ENCODE measurements at places on chromosomes 4 and X.

DNA sequence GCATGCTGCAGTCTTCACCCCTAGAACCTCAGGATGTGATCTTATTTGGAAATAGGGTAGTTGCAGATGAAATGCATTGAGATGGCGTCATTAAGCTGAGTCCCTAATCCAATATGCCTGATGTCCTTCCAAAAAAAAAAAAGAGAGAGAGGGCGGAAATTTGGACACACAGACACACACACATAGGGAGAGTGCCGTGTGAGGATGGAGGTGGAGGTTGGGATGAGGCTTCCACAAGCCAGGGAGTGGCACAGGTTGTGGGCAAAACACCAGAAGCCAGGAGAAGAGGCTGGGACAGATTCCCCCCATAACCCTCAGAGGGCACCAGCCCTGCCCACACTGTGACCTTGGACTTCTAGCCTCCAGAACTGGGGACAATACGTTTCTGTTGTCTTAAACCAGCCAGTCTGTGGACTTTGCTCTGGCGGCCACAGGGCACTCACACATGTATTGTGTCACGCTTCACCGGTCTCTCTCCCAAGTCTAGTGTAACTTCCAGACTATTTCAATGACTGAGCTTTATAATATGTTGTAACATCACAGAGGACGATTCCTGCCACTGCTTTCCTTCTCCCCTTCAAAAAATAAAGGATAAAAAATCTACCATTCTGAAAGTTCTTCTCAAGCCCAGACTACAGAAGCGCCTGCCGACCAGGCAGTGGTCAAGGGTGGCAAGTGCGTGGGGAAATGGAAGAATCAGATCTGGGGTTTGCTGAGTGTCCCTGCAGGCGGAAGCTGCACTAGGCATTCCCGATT is 35.8 kb upstream of the MAN2B2 start:
- DNase-seq = no peak

DNA sequence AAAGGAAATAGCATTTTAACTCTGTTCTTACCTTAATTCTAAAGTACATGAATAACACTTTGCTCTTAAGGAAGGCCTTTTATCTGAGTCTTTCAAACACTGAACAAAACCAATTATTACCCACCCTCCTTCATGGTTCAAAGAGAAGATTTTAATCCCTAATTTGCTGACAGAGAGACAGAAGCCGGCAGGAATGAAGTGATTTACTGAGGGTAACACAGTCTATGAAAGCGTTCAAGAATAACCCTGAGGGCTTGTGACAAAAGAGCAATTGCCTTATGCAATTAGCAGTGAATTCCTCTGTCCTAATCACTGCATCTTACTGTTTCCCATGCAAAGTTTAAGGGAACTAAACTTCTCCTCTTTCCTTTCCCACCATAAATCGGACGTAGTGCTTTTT is 144.1 kb downstream of the PACRGL start:
- DNase-seq = no peak

DNA sequence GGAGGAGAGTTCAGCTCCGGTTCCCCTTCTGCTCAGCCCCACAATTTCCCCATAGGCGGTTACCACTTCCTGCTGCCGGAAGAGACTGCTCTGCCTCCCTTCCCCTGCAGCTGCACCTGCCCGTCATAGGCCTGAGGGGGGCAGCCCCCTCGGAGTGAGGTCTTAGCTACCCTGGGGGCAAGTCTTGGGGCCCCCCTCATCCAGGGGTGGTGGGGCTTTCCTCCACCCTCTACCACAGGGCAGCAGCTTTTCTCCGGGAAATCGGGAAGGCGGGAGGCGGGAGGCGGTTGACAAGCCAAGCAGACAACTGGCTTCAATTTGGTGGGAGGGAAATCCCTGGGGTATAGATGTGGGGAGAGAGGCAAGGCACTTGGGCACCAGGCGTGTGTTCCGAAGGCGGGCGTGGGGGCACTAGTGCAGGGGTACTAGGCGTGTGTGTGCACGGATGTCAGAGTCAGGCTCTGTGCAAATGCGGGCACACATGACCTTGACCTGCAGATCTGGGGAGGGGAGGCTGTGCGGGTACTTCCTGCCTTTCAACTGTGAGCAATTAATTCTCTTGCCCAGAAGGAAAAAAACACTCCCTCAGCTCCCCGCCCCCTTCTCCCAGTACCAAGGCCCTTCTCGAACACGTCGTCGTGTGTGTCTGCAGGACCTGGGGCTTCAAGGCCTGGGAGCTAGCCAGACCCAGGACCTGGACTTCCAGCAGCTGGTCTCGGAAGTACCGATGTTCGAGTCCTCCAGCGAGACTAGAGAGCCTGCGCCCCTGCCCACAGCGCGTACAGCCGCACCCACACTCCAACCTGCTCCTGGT is 1.0 kb upstream of the ARHGAP4 start:
- DNase-seq = no peak

DNA sequence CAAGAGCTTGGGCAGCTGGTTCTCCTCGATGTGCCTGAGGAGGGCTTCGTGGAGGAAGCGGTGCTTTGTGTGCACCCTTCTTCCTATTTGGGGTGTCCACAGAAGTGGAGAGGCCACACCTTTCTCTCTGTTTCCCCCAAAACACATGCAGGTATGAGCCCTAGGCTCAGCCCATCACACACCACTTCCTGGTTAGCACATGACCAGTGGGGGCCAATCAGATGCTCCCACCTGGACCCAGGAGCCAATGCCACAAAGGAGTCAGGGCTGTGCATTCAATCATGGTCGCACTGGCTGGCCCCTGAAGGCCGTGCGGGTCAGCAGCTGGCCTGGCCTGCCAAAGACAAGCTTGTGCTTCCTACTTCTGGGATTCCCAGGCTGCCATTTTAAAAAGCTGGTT is 51.4 kb downstream of the PPP2R2C start:
- no peak for DNase-seq

DNA sequence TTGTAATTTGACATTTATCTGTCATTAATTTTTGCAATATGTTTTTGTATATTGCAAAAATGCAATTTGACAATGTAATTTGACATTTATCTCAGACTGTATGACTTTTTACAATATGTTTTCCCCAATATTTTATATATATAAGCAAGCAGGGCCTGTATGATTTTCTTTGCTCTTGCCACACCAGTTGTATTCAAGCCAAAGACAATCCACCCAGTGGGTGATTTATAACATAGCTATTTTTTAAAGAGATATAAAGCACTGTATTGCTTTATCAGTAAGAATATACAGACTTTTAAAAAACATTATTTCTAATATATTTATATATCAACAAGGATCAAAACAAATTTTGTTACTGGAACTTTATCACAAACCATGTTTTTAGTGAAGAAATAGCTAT is 47.3 kb downstream of the SLIT2 start:
- DNase-seq = no peak

DNA sequence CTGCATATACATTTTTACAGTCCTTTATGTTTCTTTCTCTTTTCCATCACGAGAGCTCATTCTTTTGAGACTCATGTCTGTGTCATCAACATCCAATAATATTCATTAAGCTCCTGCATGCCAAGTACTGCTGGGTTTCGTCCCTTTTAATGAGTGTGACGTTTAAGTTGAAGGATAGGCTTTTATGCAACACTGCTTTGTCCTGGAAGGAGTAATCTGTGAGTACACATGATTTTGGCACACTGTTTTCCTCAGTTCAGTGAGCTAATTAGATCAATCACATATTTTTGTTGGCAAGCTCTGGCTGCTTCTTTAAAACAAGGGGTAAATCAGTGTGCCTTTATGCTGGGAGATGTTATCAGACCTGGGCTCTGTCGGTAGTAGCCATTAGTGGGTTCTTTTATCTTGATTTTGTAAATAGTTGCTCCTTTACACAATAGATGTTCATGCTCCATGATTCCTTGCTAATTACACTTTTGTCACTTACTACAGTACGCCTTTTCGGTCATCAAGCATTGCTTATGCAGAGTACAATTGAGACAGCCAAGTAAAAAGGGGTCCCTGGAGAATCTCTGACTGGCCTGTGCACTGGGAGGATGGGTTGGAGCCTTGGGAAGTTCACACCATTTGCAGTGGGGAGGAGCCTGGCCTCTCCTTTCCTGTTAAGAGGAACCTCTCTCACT is 132.6 kb downstream of the FHIP1A start:
- DNase-seq = peak; percentile 97

DNA sequence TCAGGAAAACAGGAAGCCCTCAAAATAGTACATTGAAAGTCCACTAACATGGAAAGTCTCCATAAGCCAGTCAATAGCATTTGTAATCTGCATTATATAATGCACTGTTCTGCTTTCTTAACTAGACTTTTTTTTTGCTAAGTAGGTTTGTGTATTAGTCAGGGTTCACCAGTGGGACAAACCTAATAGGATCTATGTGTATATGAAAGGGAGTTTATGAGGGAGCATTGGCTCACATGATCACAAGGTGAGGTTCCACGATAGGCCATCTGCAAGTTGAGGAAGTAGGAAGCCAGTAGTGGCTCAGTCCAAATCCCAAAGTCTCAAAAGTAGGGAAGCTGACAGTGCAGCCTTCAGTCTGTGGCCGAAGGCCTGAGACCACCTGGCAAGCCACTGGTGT is 116.0 kb downstream of the MXRA5 start:
- no peak for DNase-seq

DNA sequence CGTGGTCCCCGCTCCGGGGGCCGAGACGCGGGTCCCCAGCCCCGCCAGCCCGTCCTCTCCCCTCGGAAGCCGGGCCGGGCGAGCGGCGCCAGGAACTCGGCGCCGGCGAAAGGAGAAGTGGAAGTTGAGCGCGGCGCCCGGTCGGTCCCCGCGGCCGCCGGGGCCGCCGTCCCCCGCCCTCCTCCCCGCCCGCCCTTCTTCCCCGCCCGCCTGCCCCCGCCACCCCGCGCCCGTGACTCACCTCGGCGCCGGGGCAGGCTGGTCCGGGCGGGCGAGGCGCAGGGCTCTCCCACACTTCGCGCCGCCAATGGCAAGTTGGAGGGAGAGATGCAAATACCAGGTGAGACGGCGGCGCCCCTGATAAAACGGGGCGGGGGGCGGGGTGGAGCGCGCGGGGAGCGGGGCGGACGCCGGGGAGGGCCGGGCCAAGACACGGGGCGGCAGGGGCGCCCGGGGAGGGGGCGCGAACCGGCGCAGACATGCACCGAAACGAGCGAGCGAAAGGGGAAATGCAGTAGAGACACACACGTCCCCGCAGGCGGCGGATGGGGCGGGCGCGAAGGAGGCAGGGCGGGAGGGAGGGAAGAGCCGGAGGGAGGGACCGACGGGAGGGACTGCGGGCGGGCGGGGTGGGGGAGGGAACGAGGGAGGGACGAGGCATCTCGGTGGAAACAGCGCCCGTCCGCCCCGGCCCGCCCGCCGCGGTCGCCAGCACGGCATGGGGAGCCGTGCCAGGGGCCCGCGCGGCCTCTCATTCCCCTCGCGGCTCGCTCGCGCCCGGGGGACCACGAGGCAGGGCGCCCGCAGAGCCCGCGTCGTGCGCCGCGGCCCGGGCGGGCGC is at the start of gene ELF4:
Gene ELF4 (minus strand): TSS at position 119 of the 841 bp plus-strand sequence. CDS start 29,167 bp downstream, outside the sequence.
- DNase-seq = no peak

DNA sequence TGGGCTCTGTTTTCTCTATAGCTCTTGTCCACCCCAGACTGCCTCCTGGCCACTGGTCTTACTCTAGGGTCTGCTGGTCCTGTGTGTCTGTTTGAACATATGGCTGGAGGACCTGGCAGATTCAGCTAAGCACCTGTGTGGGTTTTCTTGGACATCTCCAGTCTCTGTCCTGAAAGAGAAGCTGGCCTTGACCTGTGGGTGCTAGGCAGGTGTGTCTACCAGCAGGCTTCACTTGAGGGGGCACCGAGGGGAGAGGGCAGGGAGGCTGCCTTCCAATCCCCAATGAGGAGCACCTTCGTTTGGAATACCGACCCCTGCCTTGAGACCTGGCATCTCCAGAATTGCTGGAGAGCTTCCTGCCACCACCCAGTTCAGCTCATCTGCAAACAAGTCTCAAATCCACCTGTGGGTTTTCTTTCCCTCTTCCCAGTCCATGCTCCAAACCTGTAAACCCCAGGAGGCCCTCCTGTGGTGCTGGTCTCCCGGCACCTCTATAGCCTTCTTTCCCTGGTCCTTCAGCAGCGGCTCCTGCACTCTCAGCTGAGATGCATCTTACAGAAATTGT is 45.2 kb downstream of the HTRA3 start:
- DNase-seq = no peak

- no peak for DNase-seq
Measured at GRCh38 chrX:21383546-21383945, 9.3 kb downstream of the CNKSR2 start.

GRCh38 chrX:106391284-106391911 is 220.4 kb upstream of the RADX start:
- DNase-seq = no peak

DNA sequence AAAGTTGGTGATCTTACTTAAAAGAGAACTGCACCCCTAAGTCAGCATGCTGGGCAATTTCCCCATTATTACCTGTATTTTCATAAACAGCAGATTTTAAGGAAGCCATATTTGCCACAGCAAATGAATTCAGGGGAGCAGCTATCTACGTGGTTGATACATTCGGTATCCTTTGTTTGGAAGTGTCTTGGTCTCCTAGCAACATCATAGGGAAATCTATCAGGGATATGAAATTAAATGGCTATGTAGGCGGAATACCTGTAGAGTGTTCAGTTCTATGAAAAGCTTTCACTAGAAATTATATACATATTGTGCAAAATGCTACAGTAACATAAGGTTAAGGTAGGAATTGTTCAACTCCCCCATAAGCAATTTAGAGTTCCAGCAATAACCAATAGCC is 157.2 kb upstream of the EMCN start:
- no peak for DNase-seq

DNA sequence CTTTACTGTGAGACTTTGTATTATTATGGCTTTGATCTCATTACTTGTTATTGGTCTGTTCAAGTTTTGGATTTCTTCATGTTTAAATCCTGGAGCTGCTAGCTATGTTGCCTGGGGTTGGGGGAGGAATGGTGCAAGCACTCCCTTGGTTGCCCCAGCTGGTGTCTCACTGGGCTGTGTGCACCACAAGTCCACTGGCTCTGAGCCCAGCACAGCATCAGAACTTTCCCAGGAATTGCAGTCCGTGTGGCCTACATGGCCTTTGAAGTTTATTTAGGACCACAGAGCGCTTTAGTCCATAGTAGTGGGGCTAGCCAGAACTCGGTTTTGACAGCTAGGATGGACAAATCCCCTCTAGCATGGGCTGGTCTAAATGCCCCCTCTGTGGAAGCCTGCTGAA is 278.8 kb upstream of the RPS6KA3 start:
- no peak for DNase-seq

DNA sequence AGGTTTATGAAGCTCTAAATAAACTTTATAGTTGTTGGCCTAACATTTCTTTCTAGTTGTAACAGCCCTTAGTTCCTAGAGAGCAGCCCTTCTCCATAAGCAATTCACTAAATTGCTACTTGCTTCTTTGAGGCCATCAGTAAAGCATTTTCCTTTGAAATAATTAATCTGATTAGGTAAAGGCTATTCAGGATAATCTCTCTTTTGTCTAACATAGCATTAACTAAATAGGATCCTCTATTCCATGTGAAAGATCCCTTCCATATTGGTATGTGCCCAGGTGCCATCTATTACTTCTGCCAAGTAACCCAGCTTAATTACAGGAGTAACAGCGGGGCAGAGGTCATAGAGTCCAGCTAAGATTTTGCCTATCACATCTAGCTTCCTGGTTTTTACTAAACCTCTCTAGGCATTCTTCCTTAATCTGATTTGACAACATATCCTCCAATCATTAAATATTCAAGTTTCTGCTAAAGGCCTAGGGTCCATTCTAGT is 1408.0 kb downstream of the PCDH18 start:
- DNase-seq = no peak

- DNase-seq = peak; percentile 2
Measured at GRCh38 chr4:16194214-16194613, 32.1 kb downstream of the TAPT1 start.

- no peak for DNase-seq
Measured at GRCh38 chr4:17493619-17494018, 18.3 kb downstream of the QDPR start.

GRCh38 chrX:24243188-24243587 is 70.7 kb downstream of the SUPT20HL2 start:
- DNase-seq = no peak

- DNase-seq = peak; percentile 56
Measured at GRCh38 chrX:122866532-122866931, 317.5 kb upstream of the GRIA3 start.

Measured in foreskin keratinocyte (primary cell).